ENCODE measurements at places on chromosomes 12 and 14.
A peak's percentile ranks its signal among the peaks of the same experiment; 100 is the strongest.

GRCh38 chr12:82213761-82214160 lies 144.4 kb downstream of the CCDC59 start:
- no peak for DNase-seq

- no peak for DNase-seq
Observed at GRCh38 chr12:1469070-1469469, 125.3 kb downstream of the FBXL14 start.

DNA sequence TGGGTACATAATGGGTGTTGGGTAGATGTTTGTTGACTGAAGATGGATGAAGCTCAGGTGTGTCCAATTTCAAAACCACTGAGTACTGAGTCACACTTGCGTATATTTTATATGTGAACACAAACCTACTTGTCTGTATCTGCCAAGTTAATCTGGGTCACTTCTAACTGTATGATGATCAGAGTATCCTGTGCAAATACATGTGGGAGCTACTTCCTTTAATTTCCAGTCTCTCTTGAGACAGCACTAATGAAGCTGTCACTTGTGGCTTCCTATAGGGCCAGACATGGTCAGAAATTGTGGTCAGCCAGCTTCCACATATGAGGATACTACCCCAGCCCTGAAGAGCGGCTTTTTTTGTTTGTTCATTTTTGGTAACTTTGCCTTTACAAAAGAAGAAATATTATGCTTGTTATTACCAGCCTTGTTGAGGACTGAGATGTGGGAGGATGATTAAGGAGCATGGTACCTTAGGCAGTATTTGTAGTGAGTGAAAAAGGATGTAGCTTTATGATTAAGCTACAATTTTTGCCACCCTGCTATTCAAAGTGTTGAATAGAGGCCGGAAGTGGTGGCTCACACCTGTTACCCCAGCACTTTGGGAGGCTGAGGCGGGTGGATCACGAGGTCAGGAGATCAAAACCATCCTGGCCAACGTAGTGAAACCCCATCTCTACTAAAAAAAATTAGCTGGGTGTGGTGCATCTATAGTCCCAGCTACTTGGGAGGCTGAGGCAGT lies 32.4 kb downstream of the PLXNC1 start:
- no peak for DNase-seq

DNA sequence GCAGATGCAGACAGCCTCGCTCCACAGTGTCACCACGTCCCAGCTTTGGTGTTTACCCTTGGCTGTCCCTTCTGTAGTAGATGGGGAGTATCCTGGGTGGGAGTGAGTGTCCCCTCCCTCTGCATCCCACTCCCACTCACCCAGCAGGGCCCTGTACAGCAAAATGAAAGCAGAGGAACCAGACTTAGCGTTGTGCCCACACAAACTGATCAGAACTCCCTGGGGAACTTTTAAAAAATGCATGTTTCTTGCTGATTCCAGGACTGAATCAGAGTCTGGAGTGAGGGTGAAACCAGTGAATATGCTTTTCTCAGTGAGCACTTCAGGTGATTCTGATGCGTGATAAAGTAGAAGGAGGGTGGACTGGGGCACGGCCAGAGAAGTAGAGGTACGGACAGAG lies 2.9 kb downstream of the ACVRL1 start:
- no peak for DNase-seq

GRCh38 chr12:39807043-39807442 lies 187.4 kb upstream of the ABCD2 start:
- DNase-seq: no peak

GRCh38 chr14:85531141-85531586 lies 1.2 kb downstream of the FLRT2 start:
- DNase-seq: no peak

GRCh38 chr14:63573581-63573980 lies 30.4 kb upstream of the PPP2R5E start:
- no peak for DNase-seq

- DNase-seq: no peak
Observed at GRCh38 chr12:88309546-88309945, 167.4 kb downstream of the TMTC3 start.

GRCh38 chr12:69440886-69441285 lies 29.3 kb upstream of the FRS2 start:
- no peak for DNase-seq

DNA sequence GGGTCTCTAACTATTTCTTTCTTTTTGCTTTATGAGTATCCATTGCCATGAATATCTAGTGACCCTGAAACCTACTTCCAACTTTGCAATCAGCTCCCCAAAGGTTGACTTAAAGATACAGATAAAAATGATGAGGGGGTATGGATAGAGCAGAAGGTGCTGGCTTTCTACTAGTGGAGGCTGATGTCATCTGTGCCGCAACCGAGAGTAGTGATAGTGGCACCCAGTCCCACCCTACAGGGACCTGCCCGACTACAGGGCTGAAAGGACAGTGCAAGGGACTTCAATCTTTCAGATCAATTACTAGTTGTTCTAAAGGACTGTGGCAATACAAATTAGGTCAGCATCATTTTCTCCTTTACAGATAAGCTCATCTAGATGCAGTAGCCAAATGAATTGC lies 806.0 kb downstream of the VRK1 start:
- peak; percentile 18 for DNase-seq

GRCh38 chr14:75907756-75908359 lies 73.9 kb downstream of the TGFB3 start:
- no peak for DNase-seq

DNA sequence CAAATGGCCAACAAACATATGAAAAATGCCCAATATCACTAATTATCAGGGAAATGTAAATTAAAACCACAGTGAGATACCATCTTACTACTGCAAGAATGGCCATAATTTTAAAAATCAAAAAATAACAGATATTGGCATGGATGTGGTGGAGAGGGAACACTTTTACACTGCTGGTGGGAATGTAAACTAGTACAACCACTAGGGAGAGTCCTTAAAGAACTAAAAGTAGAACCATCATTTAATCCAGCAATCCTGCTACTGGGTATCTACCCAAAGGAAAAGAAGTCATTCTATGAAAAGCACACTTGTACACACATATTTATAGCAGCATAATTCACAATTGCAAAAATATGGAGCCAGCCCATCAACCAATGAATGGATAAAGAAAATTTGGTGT lies 459.7 kb downstream of the GXYLT1 start:
- DNase-seq: no peak

GRCh38 chr14:77335576-77335975 lies 14.7 kb downstream of the GSTZ1 start:
- DNase-seq: no peak

DNA sequence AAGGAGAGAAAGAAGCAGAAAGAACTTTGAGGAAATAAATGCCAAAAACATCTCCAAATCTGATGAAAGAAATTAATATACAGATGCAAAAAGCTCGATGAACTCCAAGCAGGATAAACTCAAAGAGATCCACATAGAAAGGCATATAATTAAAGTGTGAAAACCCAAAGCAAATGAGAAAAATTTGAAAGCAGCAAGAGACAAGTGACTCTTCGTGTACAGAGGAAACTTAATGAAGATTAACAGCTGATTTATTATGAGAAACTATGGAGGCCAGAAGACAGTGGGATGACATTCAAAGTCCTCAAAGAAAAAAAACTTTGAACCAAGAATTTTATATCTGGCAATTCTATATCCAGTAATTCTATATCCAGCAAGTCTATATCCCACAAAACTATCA lies 163.0 kb upstream of the TMCC3 start:
- no peak for DNase-seq

DNA sequence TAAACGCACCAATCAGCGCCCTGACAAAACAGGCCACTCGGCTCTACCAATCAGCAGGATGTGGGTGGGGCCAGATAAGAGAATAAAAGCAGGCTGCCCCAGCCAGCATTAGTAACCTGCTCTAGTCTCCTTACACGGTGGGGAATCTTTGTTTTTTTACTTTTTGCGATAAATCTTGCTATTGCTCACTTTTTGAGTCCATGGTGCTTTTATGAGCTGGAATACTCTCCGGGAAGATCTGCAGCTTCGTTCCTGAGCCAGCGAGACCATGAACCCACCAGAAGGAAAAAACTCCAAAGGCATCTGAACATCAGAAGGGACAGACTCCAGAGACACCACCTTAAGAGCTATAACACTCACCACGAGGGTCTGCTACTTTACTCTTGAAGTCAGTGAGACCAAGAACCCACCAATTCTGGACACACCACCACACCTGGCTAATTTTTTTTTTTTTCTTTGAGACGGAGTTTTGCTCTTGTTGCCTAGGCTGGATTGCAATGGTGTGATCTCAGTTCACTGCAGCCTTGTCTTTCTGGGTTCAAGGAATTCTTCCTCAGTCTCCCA lies 6.9 kb upstream of the COPS7A start:
- DNase-seq: no peak

DNA sequence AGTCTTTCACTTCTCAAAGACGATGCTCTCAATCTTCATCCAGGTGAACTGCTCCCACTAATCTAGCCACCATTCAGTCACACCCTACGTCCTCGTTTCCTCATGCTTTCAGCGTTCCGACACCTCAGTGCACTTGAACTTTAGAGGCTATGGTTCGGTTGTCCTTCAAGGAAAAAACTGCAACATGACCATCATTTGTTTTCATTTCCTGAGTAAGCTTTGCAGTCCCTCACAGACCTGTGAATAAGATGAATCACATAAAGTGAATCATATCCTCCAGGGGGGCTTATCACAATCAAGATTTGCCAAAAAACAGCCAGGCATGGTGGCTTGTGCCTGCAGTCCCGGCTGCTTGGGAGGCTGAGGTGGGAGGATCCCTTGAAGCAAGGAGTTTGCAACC lies 80.2 kb downstream of the TMCC3 start:
- DNase-seq: no peak

Data from T-helper 17 cell (primary cell).